ENCODE measurements at places on chromosomes 3 and 15.

DNA sequence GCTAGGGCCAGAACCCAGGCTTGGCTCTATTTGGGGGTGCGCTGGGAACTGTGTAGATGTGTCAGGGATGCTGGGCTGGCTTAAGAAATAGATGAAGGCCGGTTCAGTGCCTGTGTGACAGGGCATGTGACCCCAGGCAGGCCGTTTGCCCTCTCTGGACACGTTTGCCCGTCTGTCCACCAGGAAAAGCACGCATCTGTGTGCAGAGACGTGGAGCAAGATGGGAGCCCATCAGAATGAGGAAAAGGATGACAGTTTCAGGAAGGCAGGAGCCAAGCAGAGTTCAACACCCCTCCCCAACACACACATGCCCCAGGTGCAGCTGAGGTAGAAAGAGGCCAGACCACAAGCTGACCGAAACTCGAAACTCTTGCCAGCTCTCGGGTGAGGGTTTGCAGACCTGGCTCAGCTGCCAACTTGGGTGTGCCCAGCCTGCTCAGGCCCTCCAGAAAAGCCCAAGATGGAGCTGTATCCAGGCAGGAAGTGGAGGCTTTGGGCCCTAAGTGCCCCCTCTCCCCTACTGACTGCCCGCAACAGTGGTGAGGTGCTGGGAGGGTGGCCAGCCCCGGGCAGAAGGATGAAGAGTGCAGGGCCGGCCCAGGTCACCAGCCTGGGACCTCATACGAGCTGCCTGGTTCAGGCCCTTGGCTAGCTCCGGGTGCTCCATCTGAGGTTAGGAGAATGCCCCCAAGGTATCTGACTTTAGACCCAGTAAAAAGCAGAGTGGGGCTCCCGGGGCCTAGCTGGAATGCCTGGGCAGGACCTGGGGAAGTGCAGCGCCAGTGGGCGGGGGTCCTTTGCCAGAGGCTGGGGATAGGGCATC is 10.2 kb upstream of the MESP1 start:
- DNase-seq, result no peak

DNA sequence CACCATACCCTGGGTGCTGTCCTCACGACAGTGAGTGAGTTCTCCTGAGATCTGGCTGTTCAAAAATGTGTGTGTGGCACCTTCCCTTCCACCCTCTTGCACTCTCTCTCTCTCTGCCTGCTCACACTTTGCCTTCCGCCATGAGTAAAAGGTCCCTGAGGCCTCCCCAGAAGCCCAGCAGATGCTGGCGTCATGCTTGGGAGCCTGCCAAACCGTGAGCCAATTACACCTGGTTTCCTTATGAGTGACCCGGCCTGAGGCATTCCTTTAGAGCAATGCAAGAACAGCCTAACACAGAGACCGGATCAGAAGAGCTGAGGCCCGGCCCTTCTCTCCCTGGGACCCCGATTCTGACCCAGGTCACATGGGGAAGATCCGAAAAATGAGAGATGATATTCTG is 15.4 kb downstream of the TMEM44 start:
- DNase-seq, result peak; percentile 82

DNA sequence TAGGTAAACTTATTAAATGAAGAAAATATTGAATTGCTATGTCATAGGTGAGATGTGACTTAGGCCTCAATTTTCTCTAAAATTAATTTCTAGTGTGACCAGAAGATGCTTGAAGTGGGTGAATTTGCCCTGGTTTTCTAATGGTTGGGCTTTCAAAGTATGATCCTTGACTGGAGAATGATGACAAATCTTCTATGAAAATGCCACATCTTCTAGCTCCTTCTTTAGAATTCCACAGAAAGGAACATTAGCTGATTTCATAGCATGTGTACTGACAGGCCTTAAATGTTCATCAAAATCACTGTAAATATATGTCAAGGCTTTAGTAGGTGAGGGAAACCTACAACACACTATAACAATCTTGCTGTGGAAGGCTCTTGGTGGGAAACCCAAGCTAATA is 8.9 kb downstream of the ABI3BP start:
- DNase-seq, result no peak

- DNase-seq, result no peak
Measured at GRCh38 chr3:89270201-89270600, 162.8 kb downstream of the EPHA3 start.

- peak; percentile 30 for DNase-seq
Measured at GRCh38 chr3:79005084-79005483, 762.7 kb downstream of the ROBO1 start.

DNA sequence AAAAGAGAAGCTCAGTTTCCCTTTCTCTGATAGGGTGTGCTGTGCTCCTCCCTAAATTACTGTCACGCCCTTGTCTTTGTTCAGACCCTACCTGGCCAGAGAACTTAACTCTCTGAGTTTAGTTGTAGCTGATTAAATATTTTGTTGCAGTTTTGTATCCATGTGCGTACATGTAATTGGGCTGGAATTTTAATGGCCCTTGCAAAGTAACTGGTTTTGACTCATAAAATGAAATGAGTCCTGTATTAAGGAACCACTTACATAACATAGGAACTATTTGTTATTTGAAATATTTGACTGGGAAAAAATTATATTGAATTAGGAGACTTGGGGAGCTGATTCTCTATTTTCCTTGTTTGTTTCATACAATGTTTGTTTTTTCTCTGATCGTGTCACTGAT is 80.2 kb downstream of the LRRK1 start:
- no peak for DNase-seq

DNA sequence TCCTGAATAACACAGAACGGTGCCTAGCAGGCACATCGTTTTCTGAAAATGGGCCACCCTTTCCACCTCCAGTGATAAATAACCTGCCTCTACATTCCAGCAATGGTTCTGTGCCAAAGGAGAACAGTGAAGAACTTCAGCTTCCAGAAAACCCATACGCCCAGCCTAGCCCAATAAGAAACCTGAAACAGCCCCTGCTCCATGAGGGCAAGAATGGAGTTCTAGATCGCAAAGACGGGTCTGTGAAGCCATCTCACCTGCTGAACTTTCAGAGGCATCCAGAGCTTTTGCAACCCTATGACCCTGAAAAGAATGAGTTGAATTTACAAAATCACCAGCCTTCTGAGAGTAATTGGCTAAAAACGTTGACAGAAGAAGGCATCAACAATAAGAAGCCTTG is 61.9 kb downstream of the CGNL1 start:
- DNase-seq, result no peak

DNA sequence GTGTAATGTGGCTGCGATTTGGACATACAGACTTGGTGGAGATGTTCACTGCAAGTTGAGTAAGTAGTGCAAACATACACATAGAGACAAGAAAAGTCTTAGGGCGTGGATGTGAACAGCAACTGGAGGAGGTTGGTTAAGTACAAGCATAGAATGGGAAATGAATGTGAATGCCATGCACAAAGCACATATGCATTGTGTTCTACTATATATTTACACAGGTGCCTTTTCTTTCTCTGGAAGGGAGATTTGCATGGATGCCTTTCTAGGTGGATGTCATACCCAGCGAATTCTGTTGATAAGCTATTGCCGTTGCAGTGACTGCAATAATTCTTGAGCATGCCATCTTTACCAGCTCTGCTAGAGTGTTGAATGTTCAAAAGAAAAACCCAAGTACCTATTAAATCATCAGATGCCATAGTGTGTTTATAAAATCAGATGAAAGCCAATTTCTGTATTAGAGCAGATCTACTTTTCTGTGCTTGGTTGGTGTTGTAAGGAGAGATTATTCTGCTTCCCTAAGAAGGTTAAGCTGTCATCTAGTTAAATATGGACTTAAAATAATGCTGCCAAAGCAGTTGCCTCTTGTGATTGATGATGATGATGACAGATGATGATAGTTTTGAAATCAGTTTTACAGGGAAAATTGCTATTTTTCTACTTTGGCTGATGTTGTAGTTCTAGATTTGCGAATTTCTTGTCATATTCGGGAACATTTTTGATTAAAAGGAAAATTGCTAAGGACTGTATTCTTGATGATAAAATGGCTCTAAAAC is 148.4 kb downstream of the CNTN4 start:
- DNase-seq, result no peak

GRCh38 chr3:136261826-136262225 is 11.7 kb downstream of the PCCB start:
- DNase-seq, result no peak

- DNase-seq, result no peak
Measured at GRCh38 chr3:160157321-160157720, 67.9 kb upstream of the C3orf80 start.

GRCh38 chr15:95401587-95401986 is 928.9 kb upstream of the NR2F2 start:
- peak; percentile 23 for DNase-seq

DNA sequence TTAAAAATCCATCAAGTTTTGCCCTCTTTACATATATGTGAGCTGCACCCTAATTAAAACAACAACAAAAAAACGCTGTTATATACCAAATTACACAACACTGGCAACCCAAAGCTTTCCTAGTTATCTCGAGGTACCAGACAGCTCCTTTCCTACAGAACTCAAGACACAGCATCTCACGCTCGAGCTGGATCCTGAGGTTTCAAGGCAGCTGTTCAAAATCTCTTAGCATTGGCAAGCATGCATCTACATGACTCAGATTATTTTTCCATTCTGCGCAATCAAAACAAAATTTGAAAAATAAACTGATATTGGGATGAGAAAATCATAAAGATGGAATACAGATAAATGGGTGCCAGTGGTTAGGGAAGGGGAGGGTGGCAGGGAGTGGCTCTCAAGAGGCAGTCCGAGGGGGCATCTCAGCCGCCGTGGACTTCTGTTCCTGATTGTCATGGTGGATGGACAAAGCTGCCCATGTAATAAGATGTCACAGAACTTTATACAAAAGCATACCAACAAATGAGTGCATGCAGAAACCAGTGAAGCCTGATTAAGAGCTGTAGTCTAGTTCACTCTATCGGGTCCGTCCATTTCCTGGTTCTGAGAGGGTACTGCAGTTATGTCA is 91.5 kb downstream of the ADAMTS17 start:
- DNase-seq, result no peak

DNA sequence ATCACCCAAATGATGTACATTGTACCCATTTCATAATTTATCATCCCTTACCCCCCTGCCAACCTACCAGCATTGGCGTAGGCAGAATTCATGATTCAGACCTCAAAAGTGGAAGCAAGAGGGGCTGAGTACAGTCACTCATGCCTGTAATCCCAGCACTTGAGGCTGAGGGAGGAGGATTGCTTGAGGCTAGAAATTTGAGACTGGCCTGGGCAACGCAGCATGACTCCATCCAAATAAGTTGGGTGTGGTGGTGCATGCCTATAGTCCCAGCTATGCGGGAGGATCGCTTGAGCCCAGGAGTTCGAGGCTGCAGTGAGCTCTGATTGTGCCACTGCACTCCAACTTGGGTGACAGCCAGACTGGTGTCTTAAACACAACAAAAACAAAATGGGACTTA is 10.4 kb downstream of the TTC14 start:
- no peak for DNase-seq

Measured in choroid plexus epithelial cell (primary cell).